ENCODE measurements at places on chromosomes 7 and 10.

- no peak for DNase-seq
Measured at GRCh38 chr10:124642088-124642710, 102.0 kb downstream of the FAM53B start.

- no peak for DNase-seq
Measured at GRCh38 chr10:11602919-11603523, 8.4 kb downstream of the USP6NL start.

- DNase-seq, result no peak
Measured at GRCh38 chr7:14836571-14837189, 65.9 kb downstream of the DGKB start.

- DNase-seq, result no peak
Measured at GRCh38 chr7:1362301-1362700, 97.0 kb downstream of the MICALL2 start.

- DNase-seq, result no peak
Measured at GRCh38 chr7:147595042-147595441, 995.5 kb upstream of the C7orf33 start.

GRCh38 chr10:117622471-117623184, 80.1 kb downstream of the EMX2 start:
- no peak for DNase-seq

DNA sequence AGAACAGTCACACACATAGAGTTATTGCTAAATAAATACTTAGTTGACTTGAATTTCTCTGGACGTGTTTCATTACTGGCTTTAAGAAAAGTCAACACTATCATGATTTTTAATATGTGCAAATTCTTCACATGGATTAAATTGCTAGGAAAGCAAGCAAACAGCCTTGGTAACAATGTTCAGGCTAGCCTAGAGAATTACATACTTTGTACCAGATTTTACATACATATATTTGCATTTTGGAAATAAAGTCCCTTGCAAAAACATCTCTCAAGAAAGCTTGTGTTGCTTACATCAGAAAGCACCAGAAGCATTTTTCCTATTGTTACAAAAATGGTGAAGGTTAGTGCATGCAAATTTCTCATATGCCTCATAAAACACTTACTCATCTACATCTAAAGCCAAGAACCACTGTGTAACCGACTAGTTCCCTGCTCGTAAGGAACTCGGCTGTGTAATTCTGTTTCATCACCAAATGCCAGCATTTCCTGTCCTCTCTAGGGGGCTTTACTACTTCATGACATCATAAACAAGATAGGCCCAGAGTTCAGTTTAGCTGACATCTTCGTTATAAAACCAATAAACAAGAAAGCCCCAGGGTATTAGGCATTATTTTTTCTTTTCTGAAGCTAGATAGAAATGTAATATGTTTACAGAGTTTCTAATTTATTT, 87.8 kb downstream of the CFAP58 start:
- DNase-seq, result no peak

DNA sequence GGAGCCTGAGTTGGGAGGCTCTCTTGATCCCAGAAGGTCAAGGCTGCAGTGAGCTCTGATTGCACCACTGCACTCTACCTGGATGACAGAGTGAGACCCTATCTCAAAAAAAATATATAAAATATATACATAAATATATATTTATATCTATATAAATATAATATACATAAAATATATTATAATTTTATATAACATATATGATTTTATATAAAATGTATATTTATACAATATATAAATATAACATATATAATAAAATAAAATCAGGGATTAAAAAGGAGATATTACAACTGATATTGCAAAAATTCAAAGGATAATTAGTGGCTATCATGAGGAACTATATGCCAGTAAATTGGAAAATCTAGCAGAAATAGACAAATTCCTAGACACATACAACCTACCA, 353.5 kb upstream of the HPS1 start:
- no peak for DNase-seq

DNA sequence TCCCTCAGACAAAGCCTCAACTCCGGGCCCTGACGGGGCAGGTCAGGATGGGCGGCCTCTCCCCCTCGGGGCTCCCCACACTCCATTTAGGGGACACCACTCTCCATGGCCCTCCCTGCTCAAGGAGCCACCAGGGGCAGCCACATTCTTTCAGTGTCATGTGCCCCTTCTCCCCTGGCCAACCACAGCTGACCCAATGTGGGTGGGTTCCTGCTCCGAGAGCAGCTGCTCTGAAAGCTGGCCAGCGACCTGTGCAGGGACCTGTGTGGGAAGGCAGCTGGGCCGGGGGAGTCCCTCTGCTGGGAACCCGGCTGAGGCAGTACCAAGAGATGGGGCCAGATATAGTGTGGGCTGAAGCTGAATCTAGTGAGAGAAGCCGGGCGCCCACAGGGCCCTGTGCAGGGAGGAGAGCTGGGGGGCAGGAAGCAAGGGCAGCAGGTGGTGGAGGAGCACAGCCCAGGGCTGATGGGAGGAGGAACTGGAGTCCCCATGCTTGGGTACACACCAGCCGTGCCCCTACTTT, 40.6 kb upstream of the NPFFR1 start:
- no peak for DNase-seq

- DNase-seq, result no peak
Measured at GRCh38 chr7:52261057-52261456, 774.4 kb upstream of the POM121L12 start.

DNA sequence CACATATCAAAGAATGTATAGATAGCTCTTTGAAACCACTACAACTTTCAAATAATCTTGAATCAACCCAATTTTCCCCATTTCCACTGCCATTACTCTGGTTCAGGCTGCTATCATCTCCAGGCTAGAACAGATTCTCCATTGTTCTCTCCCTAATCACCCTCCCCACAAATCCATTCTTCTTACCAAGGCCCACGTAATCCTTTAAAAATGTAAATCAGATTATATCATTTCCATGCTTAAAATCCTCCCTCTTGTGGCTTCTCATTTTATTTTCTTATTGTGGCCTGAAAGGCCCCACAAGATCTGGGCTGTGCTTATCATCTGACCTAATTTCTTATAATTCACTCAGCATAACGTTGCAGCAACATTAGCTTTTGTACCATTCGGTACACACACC, 3.0 kb upstream of the PON1 start:
- DNase-seq, result no peak
